Right cardiac atrium (tissue), 5 donors: ENCODE measurements at places on chromosomes 5 and 9. TPM values are rescaled to one million over a fixed set of nuclear protein-coding genes. Genes with fewer than 3 reads are reported as not detected.

ZNF883 gene
- total RNA-seq, result 6.9 TPM

GRCh38 chr9:127853312-127854183 lies 910 bp downstream of the ENG start:
- no peak for DNase-seq

SPARC gene
- 767 TPM for total RNA-seq

CA9 gene
- not detected for total RNA-seq

GRCh38 chr5:162684145-162684544 lies 616.6 kb downstream of the GABRG2 start:
- no peak for DNase-seq

TEX48 gene
- total RNA-seq, result not detected

CCDC187 gene
- total RNA-seq, result not detected

VCP gene
- total RNA-seq, result 224 TPM

DNA sequence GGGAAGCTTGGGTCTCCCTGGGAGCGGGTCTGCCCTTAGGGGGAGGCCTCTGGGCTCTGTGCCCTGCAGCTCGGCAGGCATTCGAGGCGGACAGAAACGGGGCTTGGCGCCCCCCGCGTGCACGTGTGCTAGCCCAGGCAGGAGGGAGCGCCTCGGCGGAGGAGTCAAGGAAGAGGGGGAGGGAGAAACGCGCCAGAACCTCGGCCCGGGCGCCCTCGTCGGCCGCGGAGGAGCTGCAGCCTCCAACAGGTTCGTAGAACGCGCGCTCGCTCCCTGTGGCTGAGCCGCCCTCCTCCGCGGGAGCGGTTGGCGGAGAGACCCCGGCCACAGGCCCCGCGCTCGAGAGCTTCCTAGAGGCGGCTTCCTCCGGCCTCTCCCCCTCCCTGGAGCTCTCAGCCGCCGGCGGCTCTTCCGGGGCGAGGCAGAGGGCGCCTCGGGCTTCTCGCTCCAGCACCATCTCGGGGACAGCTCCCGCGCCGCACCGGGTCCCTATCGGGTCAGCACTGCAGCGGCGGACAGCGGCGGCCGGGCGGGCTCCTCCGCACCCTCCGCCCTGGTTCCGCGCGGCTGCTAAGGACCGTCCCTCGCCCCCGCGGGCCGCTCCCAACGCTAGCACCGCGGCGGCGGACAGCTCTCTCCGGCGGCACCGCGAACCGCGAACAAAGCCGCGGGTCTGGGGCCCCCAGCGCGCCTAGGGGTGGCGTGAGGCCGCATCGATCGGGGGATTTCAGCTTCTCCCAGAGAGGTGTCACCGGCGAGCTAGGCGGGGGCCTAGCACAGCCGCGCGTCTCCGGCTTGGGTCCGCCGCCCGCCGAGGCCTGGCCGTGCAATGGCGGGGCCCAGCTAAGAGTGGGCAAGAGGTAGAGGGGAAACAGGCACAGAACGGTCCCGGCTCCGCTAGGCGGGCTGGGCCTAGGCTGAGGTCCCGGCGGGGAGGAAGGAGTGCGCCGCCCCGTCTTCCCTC lies 74.6 kb upstream of the CPLX2 start:
- peak; percentile 90 for DNase-seq

DNA sequence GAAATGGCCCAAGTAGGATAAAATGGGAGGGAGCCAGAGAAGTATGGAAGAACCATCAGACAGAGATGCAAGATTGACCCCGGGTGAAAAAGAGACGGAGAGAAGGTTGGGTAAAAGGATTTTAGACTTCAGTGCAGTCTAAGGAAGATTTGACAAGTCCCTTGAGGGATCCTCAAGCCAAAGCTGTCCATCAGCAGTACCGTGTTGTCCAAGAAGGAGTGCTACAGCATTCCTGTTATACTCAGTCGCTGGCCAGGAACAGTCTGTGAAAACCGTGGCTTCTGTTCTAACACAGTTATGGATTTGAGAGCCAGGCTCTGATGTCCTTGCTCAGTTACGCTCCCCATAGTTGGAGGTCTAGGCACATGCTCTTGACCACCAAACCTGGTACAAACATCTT lies 383.9 kb upstream of the DAB2 start:
- DNase-seq, result no peak

GKAP1 gene
- total RNA-seq, result 16.6 TPM

C5orf52 gene
- total RNA-seq, result not detected

DNA sequence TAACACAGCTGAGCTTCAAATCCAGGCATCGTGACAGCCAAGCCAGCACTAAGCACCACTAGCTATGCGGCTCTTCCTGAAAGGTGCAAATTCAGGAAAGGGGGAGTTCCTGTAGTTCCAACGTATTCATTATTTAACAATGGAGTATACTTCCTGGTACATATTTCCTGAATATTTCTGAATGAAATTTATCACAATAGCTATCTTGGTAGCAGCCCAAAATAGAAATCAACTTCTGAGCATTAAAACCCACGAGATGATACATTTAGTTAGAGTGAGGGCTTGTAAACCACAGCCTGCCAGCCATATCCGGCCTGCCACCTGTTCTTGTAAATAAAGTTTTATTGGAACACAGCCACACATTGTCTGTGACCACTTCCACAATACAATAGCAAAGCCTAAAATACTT lies 109.7 kb upstream of the RETREG1 start:
- DNase-seq, result no peak

OR13C5 gene
- not detected for total RNA-seq

DNA sequence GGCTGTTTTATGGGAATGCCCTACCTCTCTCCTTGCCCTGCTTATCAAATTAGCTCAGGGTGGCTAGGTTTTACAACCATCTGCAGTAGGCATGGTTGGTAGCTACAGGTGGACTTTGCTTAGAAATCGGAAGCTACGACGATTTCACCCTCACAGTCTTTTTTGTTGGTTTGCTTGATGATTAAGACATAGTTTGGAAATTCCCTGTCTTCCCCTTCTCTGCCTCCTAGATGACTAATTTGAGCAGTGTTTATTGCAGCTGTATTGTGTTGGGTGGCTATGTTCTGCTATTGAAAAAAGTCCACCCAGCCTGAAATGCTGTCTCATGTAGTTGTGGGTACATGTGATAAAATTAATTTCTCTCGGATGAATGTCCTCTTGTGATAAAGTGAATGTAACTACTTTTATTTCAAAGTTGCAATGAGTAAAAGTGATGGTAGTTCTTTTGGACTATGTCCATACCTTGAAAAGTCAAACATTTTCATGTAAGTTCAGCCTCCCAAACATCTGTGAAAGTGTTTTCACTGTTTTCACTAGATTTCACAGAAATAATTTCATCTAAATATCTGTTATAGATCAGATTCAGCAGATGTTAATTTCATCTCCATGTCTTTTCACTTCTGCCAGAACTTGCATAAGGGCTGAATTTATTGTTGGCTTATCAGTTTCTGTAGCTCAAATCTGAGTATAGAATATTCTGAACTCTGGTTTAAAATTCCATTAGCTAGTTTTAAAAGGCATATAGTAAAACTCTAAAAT lies 37.3 kb upstream of the FYB1 start:
- DNase-seq, result no peak

DNA sequence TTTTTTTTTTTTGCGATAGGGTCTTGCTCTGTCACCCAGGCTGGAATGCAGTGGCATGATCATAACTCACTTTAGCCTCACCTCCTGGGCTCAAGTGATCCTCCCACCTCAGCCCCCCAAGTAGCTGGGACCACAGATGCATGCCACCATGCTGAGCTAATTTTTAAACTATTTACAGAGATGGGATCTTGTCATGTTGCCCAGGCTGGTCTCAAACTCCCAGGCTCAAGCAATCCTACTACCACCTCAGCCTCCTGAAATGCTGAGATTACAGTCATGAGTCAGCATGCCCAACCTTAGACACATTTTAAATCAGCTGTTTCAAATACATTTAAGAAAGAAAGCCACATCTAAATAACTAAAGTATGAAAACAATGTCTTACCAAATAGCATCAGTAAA lies 439.0 kb downstream of the EBF1 start:
- no peak for DNase-seq

DNA sequence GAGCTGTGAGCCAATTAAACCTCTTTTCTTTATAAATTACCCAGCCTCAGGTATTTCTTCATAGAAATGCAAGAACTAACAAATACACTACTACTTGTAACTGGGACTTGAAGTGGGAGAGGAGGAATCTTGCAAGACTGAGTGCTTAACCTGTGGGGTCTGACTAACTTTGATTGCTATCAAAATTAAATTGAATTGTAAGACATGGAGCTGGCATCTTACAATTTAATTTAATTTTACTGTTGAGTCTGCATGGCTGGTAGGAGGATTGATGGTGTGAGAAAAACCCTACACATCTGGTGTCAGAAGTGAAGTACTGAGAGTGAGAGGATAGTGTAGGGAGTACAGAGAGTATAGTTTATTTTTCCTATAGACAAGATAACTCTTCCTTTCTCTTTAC lies 1259.9 kb downstream of the CDH12 start:
- DNase-seq, result no peak

DNA sequence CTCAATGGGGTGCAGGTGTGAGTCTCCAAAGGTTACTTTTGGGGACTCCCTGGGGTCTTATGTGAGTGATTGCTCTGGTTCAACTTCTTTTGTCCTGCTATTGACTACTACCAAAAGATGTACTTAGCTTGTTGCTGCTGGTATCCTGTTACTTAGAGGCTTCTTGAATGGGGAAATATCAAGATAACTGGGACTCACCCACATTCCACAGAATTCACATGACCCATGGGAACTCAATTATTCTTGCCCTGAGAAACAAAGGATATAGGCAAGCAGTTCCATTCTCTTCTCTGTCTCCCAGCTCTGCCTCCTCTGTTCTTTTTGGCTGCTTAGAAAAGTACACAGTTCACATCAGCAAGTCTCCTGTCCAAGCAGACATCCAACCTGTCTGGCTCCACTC lies 105.9 kb downstream of the UNC13B start:
- no peak for DNase-seq

GRCh38 chr5:74044936-74045335 lies 418.9 kb downstream of the ARHGEF28 start:
- DNase-seq, result no peak

TAF11L10 gene
- not detected for total RNA-seq

CCDC180 gene
- 2.9 TPM for total RNA-seq

GRCh38 chr5:67652201-67652600 lies 455.6 kb upstream of the CD180 start:
- DNase-seq, result no peak

- DNase-seq, result no peak
These were observed 55.7 kb downstream of the HSD17B3 start for GRCh38 chr9:96246267-96246671.

DNA sequence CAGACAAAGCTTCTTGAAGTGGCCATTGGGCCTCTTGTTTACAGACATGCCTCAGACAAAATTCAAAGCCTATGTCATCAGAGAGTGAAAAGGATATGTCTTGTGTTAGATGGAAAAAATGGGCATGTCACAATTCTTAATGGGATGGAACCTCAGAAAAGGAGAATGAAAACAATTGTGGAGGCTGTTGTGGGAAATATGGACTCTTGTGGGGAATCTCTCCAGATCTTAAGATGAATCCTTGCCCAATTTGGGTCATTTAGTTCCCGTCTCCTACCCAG lies 19.5 kb downstream of the SLC22A5 start:
- no peak for DNase-seq

DNA sequence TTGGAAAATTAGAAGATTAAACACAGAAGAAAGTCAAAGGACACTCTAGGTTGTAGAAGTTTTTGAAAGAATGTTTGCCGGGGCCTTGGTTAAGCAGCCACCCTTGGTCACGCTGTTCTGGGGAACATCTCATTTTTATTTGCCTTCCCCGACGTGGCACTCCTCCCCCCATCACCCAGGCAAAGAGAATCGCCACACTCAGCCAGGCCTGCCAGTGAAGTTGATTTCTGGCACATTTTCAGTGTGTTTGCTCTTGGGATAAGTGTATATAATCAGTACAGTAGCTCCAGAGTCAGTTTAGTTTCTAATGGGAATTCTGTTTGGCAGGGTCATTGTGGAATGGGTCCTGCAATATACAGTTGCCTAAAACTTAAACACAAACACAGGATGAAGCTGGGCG lies 243.5 kb downstream of the ZSWIM6 start:
- no peak for DNase-seq

- DNase-seq, result no peak
These were observed 117.7 kb downstream of the SNCAIP start for GRCh38 chr5:122429545-122430318.

GRCh38 chr9:7259544-7260241 lies 501.9 kb downstream of the KDM4C start:
- no peak for DNase-seq

- DNase-seq, result no peak
These were observed 337.4 kb upstream of the GRIA1 start for GRCh38 chr5:153153086-153153485.

DNA sequence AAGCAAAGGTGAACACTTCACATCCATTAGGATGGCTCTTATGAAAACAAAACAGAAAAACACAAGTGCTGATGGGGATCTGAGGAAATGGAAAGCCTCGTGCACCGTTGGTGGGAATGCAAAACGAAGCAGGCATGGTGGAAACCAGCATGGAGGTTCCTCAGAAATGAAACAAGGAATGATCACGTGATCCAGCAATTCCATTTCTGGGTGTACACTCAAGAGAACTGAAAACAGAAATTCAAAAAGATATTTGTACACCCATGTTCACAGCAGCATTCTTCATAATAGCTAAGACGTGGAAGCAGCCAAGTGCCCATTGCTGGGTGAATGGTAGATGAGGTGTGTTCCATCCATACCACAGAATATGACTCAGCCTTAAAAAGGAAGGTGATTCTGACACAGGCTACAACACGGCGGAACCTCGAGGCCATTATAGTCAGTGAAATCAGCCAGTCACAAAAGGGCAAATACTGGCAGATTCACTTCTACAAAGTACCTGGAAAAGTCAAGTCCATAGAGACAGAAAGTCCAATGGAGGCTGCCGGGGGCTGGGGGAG lies 87.2 kb upstream of the RAPGEF1 start:
- no peak for DNase-seq

GRCh38 chr9:108182950-108183381 lies 672.8 kb downstream of the ACTL7B start:
- no peak for DNase-seq

SLC24A2 gene
- not detected for total RNA-seq

LCN12 gene
- 21.2 TPM for total RNA-seq

GRCh38 chr9:35842795-35843194 lies 13.8 kb downstream of the TMEM8B start:
- DNase-seq, result no peak

DNA sequence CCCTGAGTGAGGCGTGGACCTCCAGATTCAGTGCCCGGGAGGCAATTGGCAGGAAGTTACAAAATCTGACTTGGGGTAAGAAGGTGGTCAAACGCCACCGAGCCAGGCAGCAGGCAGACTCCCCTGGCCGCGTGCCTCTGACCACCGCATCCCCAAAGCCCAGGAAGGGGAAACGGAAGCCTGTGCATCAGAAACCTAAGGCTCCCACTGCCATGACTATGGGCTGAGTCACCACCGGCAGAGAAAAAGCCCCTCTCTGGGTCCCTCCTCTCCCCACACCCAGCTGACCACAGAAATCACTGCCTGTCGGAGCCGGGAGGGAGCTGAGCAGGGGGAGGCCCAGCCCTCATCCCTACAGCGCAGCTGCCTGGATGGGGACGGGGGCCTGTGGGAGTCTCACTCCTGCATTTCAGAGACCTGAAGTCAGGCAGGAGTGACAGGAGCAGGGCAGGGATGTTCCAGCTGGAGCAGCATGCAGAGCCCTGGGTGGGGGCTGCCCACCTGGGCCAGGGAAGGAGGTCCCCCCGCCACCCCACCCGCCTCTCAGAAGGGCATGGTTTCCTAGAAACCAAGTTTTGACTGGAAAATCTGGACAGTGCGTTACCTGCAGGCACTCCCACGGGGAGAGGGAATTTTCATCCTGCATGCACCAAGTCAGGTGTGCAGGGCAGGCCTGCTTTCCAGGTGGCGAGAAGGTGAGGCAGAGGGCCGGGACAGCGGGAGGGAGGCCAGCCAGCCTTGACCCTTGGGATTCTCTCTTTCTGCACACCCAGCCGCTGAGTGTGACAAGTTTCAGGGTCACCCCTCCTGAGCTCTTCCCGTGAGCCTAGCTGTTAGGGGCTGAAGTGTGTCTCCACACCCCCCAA lies 68.2 kb downstream of the LRSAM1 start:
- peak; percentile 37 for DNase-seq
